ENCODE measurements at places on chromosomes 13 and 19. TPM values are rescaled to one million over a fixed set of nuclear protein-coding genes. Genes with fewer than 3 reads are reported as not detected.

Gene ZNF709
- total RNA-seq, result 37.6 TPM

Gene SCN1B
- 1.1 TPM for total RNA-seq

Gene CRX
- not detected for total RNA-seq

Gene DAPK3
- total RNA-seq, result 51.3 TPM

Gene SLITRK6
- total RNA-seq, result 1.6 TPM

Gene CPB2
- total RNA-seq, result not detected

Data from occipital lobe (tissue), 3 donors.